ENCODE measurements at places on chromosomes 5 and 9. TPM values are rescaled to one million over a fixed set of nuclear protein-coding genes. Genes with fewer than 3 reads are reported as not detected.

DNA sequence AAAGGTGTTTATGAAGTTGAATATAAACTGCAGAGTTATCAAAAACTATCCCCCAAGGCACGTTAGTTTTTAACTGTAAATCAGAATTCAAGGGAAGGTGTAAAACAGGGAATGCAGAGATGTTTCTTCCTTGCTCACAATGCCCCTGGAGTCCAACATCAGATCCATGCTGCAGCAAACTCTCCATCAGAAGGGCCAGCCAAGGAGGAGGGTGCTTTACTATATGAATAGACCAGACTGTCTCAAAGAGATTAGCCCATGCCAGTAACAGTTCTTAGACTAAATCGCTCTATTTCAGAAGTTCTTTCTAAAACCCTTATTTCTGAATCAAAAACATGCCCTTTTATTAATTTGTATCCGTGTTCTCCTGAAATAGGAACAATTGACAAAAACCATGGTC, 362.8 kb upstream of the RPS23 start:
- DNase-seq: no peak
- peaks cover 1% of the 10 kb centered on the region for H3K27me3 ChIP-seq
- H3K4me1 ChIP-seq: no peaks in the 10 kb centered on the region

GRCh38 chr5:80372780-80373179, 35.1 kb upstream of the ZFYVE16 start:
- H3K4me3 ChIP-seq: no peak overlapping the region
- H3K36me3 ChIP-seq: no peaks in the 10 kb centered on the region
- no peaks in the 10 kb centered on the region for H3K27me3 ChIP-seq
- no peak overlapping the region for H3K27ac ChIP-seq
- no peak for DNase-seq
- peaks cover 5% of the 10 kb centered on the region for H3K4me1 ChIP-seq

DNA sequence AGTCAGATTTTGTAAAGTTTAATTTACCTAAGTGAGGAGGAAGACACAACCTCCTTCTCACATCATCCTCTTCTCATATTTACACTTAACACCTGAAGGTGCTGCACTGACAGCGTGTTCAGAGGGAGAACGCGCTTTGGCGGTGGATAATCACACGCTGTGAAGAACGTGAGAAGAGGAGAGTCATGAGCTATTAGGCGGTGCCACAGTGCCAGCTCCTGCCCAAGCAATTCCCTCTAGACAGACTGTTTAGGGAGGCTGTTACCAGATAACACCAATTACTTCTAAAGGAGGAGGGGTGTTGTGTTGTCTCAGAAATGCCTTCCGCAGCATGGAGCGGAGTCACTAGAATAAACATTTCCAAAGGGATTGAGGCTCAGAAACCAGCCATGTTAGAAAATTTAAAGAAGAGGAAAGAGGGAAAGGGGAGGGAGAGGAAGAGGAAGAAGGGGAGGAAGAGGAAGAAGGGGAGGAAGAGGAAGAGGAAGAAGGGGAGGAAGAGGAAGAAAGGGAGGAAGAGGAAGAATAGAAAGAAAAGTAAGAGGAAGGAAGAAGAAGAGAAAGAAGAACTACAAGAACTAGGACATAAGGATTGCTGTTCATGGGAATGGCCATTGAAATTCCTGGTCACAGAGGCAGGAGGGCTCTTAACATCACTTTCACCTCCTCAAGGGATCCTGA, 37.3 kb upstream of the WWC1 start:
- H3K36me3 ChIP-seq: no peaks in the 10 kb centered on the region
- no peak overlapping the region for H3K4me3 ChIP-seq
- no peak overlapping the region for H3K27ac ChIP-seq

DNA sequence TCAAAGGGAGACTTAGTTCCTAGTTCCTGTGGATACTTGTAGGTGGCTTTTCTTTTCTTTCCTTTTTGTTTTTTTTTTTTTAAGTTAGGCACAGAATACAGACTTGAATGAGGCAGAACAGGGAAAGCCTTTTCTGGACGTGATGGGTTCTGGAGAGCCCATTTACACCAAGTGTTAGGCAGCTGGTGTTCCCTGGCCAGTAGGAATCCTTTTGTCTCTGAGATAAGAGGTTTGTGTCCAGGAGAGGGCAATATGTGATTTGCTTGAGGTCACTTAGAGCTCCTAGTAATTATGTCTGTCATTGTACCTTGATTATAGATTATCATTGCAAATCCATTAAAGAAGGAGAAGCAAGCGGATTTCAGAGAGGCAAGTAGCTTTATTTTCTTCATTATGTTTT, 9.1 kb downstream of the MEGF10 start:
- peaks cover 11% of the 10 kb centered on the region for H3K27me3 ChIP-seq
- peaks cover 18% of the 10 kb centered on the region for H3K4me1 ChIP-seq
- no peak overlapping the region for H3K4me3 ChIP-seq
- H3K27ac ChIP-seq: no peak overlapping the region

PSAT1 gene
- 47.3 TPM for total RNA-seq

Data from endothelial cell of umbilical vein (primary cell).